ENCODE measurements at places on chromosomes 16 and 17.

GRCh38 chr16:48916566-48916965, 306.6 kb upstream of the N4BP1 start:
- no peak for DNase-seq

DNA sequence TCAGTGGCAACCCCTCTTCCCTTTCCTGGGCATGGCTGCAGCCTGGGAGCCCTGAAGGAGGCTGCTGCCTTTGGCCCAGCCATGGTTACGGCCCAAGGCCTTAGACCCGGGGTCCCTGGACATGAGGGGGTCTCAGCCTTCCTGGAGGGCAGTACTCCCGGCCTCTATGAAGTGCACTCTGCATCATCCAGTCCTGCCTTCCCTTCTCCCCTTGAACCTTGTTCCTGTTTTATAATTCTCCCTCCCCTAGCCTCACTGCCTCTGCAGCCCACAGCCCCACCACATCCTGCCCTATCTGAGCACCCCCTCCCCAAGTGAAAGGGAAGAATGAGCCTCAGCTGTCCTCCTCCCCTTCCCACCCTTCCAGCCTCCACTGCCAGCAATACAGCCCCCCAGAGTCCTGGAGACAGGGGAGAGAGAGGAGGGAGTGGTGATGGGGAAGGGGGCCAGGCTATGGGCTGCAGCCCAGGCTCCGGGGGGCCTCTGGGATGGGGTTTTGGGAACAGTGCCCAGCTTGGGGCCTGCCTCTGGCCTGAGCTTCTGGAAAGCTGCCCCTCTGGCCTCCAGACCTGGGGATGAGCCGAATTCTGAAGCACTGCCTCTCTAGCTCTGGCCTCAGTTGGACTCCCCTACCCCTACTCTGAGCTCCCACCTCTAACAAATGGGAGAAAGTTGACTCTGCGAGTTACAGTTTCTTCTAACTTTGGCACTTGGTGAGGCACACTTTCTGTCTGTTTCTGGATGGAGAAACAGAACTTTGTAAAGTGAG, 7.6 kb downstream of the CCR7 start:
- DNase-seq, result no peak

GRCh38 chr16:81335669-81336068, 20.9 kb downstream of the GAN start:
- DNase-seq, result no peak

- DNase-seq, result peak; percentile 17
Observed at GRCh38 chr17:73582359-73582758, 61.9 kb downstream of the SDK2 start.

GRCh38 chr17:37791447-37792399, 46.9 kb upstream of the HNF1B start:
- DNase-seq, result no peak

- DNase-seq, result no peak
Observed at GRCh38 chr17:65230040-65230439, 92.9 kb downstream of the RGS9 start.

DNA sequence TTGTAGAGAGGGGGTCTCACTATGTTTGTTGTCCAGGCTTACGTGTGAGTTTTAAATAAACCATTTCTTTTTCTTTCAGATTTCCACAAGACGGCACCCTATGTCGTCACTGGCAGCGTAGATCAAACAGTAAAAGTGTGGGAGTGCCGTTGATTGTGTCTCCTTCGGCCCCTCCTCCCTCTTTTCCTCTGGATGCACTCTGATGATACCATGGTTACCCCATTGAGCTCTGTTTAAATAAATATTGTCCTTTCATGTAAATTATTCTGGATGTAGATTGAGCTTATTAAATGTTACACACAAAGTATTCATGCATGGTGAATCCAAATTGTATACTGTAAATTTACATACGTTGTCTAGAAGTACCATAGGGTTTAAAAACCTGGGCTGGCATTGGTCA, 29.9 kb downstream of the CLUH start:
- DNase-seq, result no peak

- DNase-seq, result no peak
Observed at GRCh38 chr17:79258041-79258440, 183.4 kb downstream of the ENGASE start.

DNA sequence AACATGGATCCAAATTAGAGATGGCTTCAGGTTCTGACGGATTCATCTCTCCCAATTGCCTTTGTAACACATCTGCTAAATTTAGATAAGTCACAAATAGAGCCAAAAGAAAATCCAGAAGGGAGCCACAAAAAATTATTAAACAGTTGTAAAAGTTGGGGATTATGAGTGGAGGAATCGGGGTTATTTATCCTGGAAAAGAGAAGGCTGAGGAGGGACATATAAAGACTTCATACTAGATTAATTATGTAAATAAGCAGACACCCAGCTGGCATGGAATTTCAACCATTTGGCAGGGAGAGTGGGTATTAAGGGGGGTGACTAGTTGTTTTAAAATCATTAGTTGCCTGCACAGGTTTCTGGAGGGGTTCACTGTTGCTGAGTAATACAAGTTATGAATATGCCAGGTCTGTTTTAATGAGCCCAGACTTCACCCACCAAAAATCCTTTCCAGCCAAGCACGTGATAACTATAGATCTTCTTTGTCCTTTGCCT, 89.6 kb downstream of the CDH13 start:
- DNase-seq, result no peak

- no peak for DNase-seq
Observed at GRCh38 chr17:74775409-74776043, 619 bp downstream of the NAT9 start.

DNA sequence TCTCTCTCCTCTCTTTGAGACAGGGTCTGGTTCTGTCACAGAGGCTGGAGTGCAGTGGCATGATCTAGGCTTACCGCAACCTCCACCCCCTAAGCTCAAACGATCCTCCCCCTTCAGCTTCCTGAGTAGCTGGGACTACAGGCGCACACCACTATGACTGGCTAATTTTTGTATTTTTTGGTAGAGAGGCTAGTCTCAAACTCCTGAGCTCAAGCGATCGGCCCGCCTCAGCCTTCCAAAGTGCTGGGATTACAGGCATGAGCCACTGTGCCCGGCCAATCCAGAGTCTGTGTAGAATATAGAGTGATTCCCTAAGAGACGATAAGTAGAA, 65.8 kb upstream of the RPH3AL start:
- DNase-seq, result no peak

- no peak for DNase-seq
Observed at GRCh38 chr17:12089809-12090384, 69.2 kb downstream of the MAP2K4 start.
